Activated naive CD4-positive, alpha-beta T cell treated with anti-CD3 and anti-CD28 coated beads, Interleukin-2, amount 50 U/mL, for 16 hours (primary cell): ENCODE measurements at places on chromosomes 2 and 18.

DNA sequence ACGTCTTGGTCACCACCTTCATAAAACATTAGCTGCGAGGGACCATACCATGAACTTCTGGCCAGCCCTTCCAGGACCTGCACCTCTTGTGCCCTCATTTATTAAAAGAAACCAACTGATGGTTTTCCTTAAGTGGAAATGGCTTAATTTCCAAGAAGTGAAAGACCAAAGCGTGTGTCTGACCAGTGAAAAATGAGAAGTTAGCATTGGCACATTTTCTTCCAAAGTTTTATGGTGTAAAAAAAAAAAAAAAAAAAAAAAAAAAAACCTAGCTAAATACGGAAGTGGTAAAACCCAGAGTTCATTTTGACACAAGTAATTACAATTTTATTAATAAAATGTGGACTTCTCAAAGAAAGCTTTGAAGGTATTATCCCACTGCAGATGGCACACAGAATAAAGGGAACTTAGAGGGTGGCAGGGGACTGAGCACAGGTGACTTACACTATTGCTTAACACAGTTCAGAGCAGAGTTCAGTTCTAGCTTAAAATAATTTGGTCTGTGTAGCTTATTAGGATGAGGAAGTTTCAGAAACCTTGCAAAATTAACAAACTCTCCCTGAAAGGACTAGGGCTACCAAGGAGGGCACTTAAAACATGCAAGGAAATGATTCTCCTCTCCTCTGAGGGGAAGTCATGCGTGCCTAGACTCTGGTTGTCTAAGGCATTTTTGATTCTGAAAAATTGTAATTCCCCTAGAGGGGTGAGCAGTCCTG, 42.2 kb upstream of the EPG5 start:
- DNase-seq = no peak

- no peak for DNase-seq
Observed at GRCh38 chr18:50453014-50453680, 78.3 kb downstream of the SKA1 start.

DNA sequence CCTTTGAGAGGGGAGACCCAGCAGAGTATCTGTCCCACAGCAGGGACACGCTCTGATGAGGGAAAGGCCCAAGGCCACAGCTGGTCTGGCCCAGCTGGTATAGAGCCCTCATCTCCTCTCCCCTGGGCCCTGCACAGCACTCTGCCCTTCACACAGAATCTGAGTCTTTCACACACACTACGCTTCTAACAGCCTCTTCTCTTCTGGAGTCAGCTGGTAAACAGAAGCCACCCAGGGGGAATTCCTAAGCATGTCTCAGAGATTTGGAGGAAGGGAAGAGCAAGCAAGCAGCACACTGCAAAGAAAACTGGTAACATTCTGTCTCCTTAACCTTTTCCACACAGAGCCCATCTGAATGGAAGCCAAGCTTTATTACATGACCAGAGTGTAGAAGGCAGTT, 121.1 kb upstream of the ACAA2 start:
- DNase-seq = no peak

DNA sequence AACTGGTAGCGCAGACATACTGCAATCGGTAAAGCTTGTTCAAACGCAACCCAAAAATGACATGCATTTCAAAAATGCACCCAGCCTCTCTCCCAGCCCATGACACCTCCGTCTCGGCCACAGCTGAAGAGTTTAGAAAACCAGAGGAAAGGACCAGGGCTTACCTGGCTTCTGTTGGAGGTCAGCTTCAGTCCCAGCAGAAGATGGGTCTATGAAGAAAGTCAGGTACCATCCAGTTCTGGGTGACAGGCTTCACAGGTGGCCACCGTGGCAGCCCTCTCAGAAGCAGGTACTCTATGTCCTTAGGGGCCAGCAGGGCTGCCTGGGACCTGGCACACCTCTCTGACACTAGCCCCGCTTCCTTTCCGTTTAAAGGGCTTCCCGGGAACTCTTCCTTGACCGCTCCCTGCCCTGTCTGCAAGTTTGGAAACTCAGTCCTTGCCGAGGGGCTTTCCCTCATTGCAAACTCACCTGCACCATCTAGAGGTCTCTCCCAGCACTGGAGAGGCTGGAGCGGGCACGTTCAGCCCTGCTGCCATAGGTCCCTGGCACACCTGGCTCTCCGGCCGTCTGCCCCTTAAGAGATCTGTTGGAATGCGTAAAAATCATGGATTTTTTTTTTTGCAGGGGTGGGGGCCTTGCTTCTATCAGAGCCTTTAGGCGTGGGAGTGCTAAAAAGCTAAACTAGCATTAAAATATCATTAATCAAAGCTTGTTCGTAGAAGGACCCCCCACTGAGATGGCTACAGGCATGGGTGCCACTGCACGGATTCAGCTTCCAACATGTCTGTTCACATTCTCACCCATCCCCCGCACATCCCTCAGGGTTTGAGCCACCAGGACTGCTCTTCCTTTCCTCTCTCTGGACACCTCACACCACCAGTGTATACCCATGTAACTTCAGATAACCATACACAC, at the start of gene EDAR:
Gene EDAR (minus strand): TSS at position 425 of the 918 bp plus-strand sequence. CDS start 58,206 bp downstream, outside the sequence.
- peak; percentile 58 for DNase-seq

DNA sequence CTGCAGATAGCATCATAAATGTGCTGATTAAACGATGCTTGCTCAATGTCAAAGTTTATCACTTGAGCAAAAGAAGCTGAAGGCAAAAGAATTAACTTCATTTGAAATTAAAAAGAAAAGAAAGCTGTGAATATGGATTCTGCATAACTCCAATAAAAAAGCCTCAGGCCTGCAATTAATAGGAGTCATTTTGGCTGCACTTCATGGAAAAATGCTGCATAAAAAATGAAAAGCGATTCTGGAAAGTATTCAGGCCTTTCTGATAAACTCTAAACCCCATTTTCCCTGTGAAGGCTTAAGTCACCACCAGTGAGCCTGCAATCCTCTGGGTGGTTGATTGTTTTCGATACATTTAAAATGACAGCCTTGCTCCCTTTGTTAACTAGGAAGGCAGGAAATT, 1793.4 kb downstream of the SUCLG1 start:
- no peak for DNase-seq

GRCh38 chr2:52036024-52036423, 1004.1 kb upstream of the NRXN1 start:
- DNase-seq = no peak

DNA sequence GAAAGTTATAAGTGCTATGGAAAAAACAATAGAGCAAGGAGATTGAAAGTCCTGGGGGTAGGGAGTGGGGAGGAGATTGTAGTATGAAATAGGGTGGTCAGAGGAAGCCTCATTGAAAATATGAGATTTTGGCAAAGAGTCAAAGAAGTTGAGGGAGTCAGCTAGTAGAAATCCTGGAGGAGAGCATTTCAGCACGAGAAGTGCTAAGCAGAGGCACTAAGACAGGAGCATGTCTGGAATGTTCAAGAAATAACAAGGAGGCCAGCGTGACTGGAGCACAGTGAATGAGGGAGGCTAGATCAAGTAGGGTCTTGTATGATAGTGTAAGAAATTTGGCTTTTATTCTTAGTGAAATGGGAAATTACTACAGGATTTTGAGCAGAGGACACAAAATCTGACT, 2.1 kb upstream of the TSPYL6 start:
- DNase-seq = no peak

GRCh38 chr2:191593622-191594385, 84.1 kb upstream of the NABP1 start:
- no peak for DNase-seq

GRCh38 chr2:240956935-240957655, 41.3 kb upstream of the SNED1 start:
- no peak for DNase-seq

GRCh38 chr2:193253014-193253530, 1058.3 kb upstream of the TMEFF2 start:
- no peak for DNase-seq

- DNase-seq = no peak
Observed at GRCh38 chr2:137929519-137929916, 34.8 kb upstream of the HNMT start.

GRCh38 chr2:110713513-110714362, 18.6 kb upstream of the ACOXL start:
- DNase-seq = no peak

GRCh38 chr2:207113414-207113813, 52.3 kb downstream of the KLF7 start:
- no peak for DNase-seq

DNA sequence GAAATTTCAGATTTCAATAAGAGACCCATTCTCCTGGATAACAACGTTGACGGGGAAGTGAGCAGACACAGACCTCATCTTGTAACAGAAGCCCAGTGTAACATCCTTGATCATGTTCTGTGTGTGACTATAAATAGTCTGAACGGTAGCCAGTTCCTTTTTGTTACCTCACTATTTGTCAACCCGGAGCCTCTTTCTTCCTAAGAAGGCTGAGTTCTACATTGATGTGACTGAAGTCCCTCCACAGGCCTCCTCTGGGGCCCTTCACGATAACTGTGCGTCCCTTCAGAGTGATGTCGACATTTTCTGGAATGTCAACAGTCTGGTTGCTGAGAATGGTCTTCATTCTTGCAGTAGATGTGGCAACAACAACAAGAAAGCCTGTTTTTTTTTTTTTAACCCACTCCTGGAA, 6.3 kb upstream of the PLEKHM3 start:
- DNase-seq = no peak

DNA sequence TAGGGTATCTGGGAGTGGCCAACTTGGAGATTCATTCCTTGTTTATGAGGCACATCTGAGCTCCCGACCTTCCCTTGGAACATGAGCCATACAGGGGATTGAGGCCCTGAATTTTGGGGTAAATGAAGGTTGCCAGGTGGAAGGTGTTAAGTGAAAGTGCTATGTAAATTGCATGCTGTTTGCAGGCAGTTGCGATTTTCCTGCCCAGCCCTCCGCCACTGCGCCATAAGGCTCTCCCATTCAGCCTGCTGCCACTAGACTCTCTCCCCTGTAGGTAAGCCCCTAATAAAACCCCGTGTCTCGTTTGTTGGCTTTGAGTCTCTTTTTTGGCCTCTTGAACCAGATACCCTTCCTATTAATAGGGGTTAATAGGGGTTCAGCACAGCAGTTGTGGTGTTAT, 33.8 kb downstream of the PCARE start:
- DNase-seq = no peak

DNA sequence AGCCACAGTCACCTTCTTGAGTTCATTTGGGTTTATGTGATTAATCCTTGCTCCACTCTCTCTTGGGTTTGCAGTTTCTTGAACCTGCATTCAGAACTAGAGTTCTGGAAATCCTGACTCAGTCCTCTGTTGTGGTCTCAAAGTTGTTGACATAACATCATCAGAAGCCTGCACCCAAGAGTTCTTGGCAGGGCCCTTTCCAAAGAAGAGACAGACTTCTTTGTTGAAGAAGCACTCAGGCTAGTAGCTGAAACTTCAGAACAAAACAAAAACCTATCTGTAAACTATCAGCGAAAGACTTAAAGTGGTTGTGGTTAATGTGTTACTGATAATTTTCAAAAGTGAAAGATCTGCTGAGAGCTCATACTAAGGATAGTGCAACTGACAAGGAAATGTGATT, 120.8 kb downstream of the FAM168B start:
- no peak for DNase-seq

- DNase-seq = no peak
Observed at GRCh38 chr2:1665761-1666505, 78.4 kb downstream of the PXDN start.

DNA sequence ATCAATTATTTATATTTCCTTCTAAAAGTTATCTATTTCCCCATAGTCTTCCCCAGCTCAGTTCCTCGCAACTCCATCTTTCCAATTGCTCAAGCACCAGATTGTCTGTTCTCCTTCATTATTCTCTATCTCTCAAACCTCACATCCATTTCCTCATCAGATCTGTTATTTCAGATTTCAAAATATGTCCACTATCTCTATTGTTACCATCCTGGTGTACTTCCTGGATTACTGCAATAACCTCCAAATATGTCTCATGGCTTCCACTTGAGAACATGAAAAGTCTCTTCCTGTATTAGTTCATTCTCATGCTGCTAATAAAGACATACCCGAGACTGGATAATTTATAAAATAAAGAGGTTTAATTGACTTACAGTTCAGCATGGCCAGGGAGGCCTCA, 641.7 kb upstream of the ZEB2 start:
- no peak for DNase-seq

- DNase-seq = no peak
Observed at GRCh38 chr2:130759906-130760753, 4.8 kb downstream of the AMER3 start.

GRCh38 chr2:67726416-67726815, 329.3 kb downstream of the ETAA1 start:
- DNase-seq = no peak

DNA sequence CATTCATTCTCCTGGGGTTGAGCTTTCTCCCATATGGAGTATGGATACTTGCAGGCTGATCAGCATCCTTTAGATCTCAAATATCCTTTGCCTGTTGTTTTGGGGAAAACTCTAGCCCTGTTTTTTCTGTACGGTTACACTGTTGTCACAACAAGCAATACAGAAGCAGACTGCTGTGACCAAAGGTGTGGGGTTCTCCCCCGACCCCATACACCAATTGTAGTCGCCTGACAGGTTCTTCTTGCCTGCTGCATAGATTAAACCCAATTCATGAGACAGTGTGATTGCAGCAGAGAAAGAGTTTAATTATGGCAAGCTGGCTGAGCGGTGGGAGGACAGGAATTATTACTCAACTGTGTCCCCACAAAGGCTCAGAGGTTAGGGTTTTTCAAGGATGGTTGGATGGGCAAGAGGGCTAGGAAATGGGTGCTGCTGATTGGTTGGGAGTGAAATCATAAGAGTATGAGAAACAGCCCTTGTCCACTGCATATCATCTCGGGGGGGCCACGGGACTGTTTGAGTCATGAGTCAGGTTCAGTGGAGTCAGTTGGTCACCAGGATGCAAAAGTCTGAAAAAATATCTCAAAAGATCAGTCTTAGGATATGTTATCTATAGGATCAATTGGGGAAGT, 40.6 kb downstream of the ITGB1BP1 start:
- no peak for DNase-seq

GRCh38 chr2:160701822-160702221, 208.2 kb upstream of the RBMS1 start:
- DNase-seq = no peak

DNA sequence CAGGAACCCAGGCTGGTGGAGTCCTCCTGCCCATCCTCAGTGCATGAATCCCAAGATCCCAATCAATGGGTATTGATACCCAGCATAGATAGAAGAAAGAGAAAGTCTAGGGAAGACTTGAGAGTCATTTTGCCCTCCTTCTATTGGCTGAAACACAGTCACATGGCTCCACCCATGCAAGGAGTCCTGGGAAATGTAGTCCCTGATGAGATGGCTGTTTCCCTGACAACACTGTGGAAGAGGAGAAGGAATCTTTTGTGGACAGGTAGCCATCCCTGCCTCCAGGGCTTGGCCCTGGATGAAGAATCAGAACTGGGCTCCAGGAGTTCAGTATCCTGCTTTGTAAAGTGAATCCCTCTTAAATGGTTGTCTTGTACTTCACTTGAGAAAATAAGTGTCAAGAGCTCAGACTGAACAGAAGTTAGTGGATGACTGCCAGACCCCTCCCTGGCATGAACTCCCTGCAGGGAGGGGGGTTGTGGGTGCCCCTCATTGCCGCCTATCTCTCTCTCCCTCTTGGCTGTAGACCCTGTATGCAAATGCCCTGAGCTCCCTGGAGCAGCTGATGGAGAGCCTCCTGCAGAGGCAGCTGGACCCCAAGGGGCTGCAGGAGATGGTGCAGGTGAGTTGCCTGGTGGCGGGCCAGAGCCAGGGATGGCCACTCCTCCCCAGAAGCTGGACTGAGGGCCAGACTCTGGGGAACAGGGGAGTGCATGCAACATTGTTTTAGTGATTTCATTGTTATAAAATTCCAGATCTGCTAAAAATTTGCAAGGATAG, 36.1 kb downstream of the MROH2A start:
- DNase-seq = no peak
